Activated CD4-positive, alpha-beta memory T cell treated with anti-CD3 and anti-CD28 coated beads, Interleukin-2, amount 10 ng/mL, durations not matched to agents 7 days and 5 days (primary cell): ENCODE measurements at places on chromosomes 16 and 17.

DNA sequence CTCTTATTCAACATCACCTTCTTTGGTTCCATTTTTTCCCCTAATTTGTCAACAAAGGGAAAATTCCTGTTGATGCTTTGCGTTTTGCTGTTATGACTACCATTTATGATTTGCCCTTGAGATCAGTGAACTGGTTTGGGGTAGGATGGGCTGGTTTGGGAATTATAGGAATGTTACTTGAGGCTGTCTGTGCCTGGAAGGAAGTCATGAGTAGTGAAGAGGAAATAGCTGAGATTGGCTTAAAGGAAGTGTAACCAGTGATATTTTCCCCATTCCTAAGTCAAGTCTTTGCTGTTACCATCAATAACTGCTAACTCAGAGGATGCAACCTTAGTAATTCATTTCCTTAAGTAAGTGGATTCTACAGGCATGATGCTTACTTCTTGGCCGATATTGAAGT is 179.2 kb downstream of the MAP2K6 start:
- no peak for DNase-seq
- no peaks in the 10 kb centered on the region for H3K4me1 ChIP-seq
- no peaks in the 10 kb centered on the region for H3K36me3 ChIP-seq
- no peak overlapping the region for H3K27ac ChIP-seq
- H3K4me3 ChIP-seq = no peak overlapping the region

DNA sequence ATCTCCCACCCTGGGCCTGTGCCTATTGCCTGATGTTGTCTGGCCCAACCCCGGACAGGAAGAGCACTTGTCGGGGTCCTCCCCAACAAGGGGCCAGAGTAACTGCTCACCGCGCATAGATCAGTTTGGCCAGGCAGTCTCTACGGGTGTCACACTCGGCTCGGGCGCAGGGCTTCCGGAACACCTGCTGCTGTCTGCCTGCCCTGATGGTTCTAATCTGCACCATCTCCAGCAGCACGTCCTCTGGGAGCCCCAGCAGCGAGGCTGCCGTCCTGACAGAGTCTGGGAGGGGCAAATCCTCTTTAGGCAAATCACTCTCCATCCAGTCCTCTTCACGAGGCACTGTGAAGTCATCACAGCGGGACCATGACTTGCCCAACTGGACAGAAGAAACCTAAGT is 24.0 kb downstream of the MYO19 start:
- peaks cover 49% of the 10 kb centered on the region for H3K36me3 ChIP-seq
- no peaks in the 10 kb centered on the region for H3K27me3 ChIP-seq
- no peak overlapping the region for H3K27ac ChIP-seq
- H3K4me3 ChIP-seq = no peak overlapping the region
- DNase-seq = no peak

- peak; percentile 85 for DNase-seq
- no peaks in the 10 kb centered on the region for H3K27me3 ChIP-seq
- peaks cover 17% of the 10 kb centered on the region for H3K4me1 ChIP-seq
- no peak overlapping the region for H3K27ac ChIP-seq
- H3K4me3 ChIP-seq = no peak overlapping the region
- peaks cover 6% of the 10 kb centered on the region for H3K36me3 ChIP-seq
Observed at GRCh38 chr17:39653662-39654331, 11.4 kb upstream of the TCAP start.

DNA sequence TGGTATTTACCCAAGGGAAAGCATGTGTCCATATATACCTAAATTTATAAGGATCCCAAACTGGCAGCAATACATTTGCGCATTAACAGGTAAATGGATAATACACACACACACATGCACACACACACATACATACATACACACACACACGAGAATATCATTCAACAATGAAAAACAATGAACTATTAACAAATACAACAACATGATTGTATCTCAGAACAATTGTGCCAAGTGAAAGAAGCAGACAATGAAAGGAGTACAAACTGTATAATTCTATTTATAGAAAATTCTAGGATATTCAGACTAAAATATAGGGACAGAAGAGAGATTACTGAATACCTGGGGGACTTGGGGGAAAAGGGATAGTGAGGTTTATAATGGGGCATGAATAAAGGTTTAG is 323.0 kb downstream of the KCNJ2 start:
- DNase-seq = no peak
- no peak overlapping the region for H3K4me3 ChIP-seq
- no peaks in the 10 kb centered on the region for H3K36me3 ChIP-seq
- no peaks in the 10 kb centered on the region for H3K4me1 ChIP-seq
- H3K27ac ChIP-seq = no peak overlapping the region

DNA sequence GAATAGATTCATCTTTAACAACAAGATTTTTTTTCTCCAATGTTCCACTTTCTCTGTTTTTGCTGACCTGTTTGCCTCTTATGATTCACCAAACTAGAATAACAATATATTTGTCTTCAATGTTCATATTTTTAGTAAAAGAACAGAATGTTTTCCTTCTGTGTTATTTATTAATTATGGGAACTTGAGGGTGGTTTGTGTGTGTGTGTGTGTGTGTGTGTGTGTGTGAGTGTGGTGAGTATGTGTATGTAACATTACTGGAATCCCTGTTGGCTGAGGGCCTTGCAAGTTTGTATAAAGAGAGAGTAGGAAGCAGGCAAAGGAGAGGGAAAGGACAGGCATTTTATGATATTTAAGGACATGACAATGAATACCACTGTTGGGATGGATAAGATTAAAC is 13.8 kb downstream of the STXBP4 start:
- no peaks in the 10 kb centered on the region for H3K27me3 ChIP-seq
- no peak overlapping the region for H3K27ac ChIP-seq
- DNase-seq = no peak
- peaks cover 11% of the 10 kb centered on the region for H3K36me3 ChIP-seq
- H3K4me1 ChIP-seq = peaks cover 3% of the 10 kb centered on the region
- no peak overlapping the region for H3K4me3 ChIP-seq

DNA sequence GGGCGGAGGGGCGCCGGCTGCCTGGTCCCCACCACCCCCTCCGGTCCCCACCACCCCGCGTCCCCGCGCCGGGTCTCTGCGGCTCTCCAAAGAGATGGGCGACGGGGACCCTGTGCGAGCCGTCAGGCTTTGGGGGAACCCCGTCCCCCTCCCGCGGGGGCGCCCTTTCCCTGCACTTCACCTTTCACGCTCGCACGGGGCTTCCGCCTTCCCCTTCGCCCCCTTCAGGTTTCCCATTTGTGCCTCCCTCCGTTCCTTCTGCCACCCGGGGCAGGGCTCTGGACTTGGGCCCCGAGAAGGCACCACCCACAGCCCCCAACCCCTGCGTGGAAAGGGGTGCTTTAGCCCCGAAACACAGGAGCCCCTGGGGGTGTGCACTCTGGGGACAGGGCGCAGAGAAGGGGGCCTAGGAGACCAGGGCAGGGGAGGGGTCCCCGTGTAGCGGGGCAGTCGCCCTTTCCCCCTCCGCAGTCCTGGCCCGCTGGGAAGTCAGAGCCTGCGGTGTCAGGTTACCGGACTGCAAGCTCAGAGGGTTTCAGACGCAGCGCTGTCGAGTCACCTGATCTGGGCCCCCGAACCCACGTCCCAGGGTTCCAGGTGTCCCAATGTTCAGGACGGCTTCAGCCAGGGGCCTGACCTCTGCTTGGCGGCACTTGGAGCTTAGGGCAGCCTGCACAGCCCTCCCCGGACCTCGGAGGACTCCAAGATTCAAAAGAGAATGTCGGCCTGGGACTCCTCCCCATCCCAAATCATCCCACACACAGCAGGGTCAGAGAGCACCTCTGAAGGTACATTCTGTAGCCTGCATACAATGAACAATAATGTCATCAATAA is 6.7 kb upstream of the CCDC92B start:
- H3K4me3 ChIP-seq = peak overlapping the region; percentile 27
- H3K36me3 ChIP-seq = no peaks in the 10 kb centered on the region
- H3K27me3 ChIP-seq = peaks cover 40% of the 10 kb centered on the region
- no peak for DNase-seq
- H3K4me1 ChIP-seq = peaks cover 3% of the 10 kb centered on the region

DNA sequence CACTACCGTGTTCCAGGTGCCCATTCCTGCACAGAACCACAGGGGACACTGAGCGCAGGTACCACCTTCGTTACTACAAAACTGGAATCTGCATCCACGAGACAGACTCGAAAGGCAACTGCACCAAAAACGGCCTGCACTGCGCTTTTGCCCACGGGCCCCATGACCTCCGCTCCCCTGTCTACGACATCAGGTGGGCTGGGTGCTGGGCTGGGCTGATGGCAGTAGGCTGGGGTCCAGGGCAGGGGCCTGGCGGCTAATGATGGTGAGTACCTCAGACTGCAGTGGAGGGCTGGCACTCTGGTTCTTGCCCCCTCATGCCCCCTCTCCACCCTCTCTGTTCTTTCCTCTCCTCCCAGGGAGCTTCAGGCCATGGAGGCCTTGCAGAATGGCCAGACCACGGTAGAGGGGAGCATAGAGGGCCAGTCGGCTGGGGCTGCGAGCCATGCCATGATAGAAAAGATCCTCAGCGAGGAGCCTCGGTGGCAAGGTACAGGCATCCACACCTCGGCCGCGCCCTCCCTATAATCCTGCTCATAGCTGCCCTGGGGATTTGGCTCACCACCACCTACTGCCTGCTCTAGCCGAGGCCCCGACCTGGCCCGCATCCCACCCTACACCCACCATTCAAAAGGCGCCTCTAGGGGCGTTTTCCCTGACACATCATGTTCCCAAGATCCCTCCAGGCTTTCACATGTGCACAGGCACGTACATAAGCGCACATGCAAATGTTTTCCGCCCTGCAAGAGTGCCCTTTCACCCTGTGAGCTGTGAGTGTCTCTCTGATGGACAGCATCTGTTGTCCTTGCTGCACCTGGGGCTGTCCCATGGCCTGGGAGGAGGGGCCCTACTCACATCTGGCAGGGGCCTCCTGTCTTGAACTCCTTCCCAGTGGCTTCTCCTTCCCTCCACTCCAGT is 27.7 kb downstream of the UNK start:
- no peak overlapping the region for H3K4me3 ChIP-seq
- H3K4me1 ChIP-seq = peaks cover 1% of the 10 kb centered on the region
- peaks cover 4% of the 10 kb centered on the region for H3K36me3 ChIP-seq
- H3K27me3 ChIP-seq = no peaks in the 10 kb centered on the region
- H3K27ac ChIP-seq = no peak overlapping the region
